PC-3 (cell line): ENCODE measurements at places on chromosomes 6 and 20. TPM values are rescaled to one million over a fixed set of nuclear protein-coding genes. Genes with fewer than 3 reads are reported as not detected.
A peak's percentile ranks its signal among the peaks of the same experiment; 100 is the strongest.

OPRM1 gene
- total RNA-seq, result not detected in 2 replicates

- no peak for DNase-seq
Measured at GRCh38 chr6:5339786-5340185, 78.5 kb downstream of the FARS2 start.

GRCh38 chr20:9185511-9185910 is 116.6 kb downstream of the PLCB4 start:
- peak; percentile 52 for DNase-seq

- peak; percentile 21 for DNase-seq
Measured at GRCh38 chr6:135170849-135171248, 10.3 kb upstream of the MYB start.

DNA sequence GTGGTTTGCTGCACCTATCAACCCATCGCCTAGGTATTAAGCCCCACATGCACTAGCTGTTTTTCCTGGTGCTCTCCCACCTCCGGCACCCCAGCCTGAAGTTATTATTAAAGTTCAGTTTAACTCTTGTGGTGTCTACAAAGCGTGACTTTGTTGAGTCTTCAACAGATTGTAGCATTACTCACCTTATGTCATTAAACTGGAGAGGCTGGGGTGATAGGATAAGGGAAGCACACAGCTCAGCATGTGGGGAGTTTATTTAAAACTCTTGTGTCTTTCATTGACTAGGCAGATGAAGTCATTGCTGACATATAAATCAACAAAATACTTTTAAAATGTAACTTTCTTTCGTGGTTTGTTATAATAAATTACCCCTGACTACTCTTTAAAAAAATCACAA is 84.7 kb upstream of the GCM1 start:
- DNase-seq, result peak; percentile 27

- DNase-seq, result no peak
Measured at GRCh38 chr20:46637020-46637419, 14.2 kb downstream of the SLC13A3 start.

HAO1 gene
- total RNA-seq, result 0.33 TPM in 1 of 2 replicates, not detected in the other

- DNase-seq, result peak; percentile 58
Measured at GRCh38 chr20:10079964-10080363, 45.2 kb downstream of the ANKEF1 start.

DNA sequence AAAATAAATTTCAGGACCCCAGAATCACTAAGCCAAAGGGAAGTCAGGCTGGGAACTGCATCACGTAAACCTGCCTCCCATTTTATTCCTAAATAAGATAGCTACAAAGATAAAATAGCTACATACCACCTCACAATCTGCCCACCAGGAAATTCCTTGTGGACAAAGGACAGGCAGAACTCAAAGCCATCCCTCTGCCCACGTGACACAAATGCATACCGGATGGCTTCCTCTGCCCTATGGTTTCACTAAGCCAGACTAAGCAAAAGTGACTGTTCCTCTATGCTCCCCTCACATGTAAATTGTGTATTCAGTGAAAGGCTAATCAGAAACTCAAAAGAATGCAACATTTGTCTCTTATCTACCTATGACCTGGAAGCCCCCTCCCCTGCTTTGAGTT is 15.0 kb downstream of the MBOAT1 start:
- DNase-seq, result no peak

- no peak for DNase-seq
Measured at GRCh38 chr20:47280228-47280627, 76.3 kb downstream of the ZMYND8 start.
